Urinary bladder (tissue), 4 donors: ENCODE measurements at places on chromosomes 7 and 10. TPM values are rescaled to one million over a fixed set of nuclear protein-coding genes. Genes with fewer than 3 reads are reported as not detected.

Gene ATG9B
- 0.32 TPM for polyA plus RNA-seq

Gene CFAP70
- polyA plus RNA-seq: 0.56 TPM

DNA sequence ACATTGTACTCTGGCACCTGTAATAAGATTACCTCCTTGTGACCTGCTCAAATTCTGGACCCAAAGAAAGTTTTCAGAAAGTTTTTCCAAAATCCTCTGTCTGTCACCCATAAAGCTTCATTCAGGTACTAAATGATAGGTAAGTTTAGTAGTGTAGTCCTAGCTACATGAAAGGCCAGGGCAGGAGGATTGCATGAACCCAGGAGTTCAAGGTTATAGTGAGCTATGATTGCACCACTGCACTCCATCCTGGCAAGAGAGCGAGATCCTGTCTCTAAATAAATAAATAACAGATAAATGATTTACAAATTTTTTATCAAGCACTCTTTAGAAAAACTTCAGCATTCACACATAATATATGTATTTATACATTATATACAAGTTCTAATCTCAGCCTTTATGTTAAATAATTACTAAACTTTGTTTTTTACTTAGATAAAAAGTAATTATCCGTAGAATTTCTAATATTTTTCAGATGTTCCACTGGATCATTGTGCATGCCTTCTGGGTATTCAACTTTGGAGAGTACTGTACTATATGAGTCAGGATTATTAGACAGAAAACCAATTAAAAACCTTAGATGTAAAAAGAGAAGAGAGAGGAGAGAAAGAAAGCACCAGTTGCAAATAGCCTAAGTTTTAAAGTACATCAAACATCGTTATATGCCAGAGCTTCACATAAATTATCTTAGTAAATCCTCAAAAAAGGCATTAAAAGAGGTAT is 363.0 kb downstream of the LRRTM3 start:
- DNase-seq: no peak

GRCh38 chr10:102644646-102645387 is 538 bp downstream of the TRIM8 start:
- DNase-seq: no peak

- no peak for DNase-seq
These were observed 85.4 kb downstream of the ARID5B start for GRCh38 chr10:61986788-61987492.

GRCh38 chr10:92420546-92421275 is 129.7 kb downstream of the MARCHF5 start:
- DNase-seq: no peak

DNA sequence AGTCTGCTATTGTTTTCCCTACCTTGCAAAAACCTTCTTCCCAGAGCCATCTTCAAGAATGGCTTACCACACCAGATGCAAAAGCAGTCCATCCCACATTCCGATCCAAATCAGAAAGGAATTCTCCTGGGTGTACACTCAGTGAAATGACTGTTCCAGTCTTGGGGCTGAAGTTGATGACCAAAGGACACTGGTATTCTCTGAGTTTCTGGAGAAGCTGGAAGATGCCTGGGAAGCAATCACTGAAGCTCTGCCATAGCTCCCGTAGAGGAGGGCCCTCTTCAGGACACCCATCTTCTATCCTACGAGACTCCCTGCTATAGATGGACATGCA is 155.7 kb downstream of the LCOR start:
- DNase-seq: no peak

DNA sequence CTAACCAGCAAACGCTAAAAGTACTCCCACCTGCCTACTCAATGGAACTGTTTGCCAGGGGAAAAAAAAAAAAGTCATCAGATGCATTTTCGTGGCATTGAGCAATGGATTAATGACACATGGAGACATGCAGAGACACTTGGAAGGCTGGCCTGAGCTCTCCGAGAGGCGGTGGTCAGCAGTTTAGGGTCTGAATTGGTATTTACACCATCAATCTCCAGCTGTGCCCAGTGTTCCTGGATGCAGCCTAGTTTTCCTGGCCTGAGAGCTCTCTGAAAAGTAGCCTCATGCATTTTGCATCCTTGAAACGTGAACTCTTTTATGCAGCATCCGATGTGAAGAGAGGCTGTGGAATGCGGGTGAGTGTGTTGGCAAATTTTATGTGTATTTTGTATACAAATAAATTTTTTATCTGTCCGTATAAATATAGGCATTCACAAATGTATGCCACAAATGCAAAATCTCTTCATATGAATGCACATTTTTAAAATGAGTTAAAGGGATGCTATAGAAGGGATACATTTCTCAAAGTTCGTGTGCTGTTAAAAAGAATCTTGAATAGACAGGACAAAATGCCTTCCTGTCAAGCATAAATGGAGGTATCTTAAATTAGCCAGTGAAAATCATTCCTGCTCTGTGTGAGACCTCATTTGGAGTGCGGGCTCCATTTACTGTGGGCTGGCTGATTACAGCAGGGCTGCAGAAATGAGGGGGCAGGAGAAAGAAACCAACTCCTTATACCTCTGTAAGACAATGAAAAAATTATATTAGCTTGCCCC is 137.7 kb upstream of the PFKP start:
- DNase-seq: no peak

GRCh38 chr10:112782200-112782907 is 167.7 kb upstream of the TCF7L2 start:
- no peak for DNase-seq

DNA sequence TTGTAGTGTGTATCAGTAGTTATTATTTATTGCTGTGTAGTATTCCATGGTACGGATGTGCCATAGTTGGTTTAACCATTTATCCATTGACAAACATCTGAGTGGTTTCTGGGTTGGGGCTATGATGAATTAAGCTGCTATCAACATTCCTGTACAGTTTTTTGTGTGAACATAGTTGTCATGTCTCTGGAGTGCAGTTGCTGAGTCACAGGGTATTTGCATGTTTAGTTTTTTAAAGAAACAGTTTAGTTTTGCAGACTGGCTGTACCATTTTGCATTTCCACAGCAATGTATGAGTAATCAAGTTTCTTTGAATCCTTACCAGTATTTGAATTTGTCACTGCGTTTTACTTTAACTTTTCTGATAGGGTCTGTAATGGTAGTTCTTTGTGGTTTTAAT is 516.7 kb upstream of the CELF2 start:
- no peak for DNase-seq

GRCh38 chr7:96400518-96400917 is 78.6 kb upstream of the SLC25A13 start:
- DNase-seq: no peak

DNA sequence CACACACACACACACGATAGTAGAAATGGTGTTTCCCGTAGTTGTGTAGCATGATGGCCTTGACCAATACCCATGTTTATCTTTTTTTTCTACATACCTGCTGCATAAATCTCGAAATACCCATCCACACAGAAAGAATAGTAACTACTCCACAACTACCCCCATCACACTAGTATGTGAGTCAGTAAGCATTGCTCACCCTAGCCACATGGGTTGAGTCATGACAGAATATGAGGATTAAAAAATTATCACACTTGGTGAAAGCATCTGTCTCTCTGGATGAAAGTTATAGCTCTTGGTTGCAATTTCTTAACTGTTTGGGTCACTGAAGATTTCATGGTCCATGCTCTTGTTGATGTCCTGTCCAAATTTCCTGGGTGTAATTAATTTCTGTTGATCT is 103.4 kb upstream of the MDFIC start:
- no peak for DNase-seq

- DNase-seq: no peak
These were observed 30.7 kb upstream of the ACSL5 start for GRCh38 chr10:112343056-112343806.

DNA sequence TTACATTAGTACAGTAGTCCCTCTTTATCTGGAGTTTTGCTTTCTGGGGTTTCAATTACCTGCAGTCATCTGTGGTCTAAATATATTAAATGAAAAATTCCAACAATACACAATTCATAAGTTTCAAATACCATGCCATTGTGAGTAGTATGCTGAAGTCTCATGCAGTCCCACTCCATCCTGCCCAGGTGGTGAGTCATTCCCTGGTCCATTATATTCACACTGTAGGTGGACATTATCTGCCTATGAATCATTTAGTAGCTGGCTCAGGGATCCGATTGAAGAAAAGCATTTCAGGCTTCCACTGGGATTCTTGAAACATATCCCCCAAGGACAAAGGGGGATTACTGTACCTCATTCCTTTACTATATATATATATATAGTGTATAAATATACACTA is 298.2 kb upstream of the GALNT17 start:
- no peak for DNase-seq

- DNase-seq: no peak
These were observed 161.8 kb upstream of the CACNA2D1 start for GRCh38 chr7:82605247-82605864.

- no peak for DNase-seq
These were observed 31.3 kb upstream of the LSM8 start for GRCh38 chr7:118152654-118153053.

GRCh38 chr7:151392002-151392401 is 17.8 kb downstream of the WDR86 start:
- no peak for DNase-seq
